ENCODE measurements at places on chromosomes 2 and 18.

DNA sequence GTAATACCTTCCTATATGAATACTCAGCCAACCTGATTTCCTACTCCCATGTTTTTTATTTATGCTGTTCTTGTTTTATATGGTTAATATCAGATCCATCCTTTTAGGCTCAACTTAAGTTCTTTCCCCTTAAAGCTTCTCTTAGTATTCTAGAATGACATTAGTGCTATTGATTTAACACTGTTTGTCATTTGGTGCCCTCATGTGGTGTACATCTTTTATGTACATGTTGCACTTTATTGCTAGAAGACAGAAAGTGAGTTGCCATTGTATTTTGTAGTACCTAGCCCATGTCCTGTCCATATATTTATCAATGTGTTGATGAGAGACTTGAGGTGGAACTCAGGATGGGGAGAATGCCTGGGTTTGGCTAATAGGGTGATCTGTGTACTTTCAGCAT is 2.5 kb downstream of the HTRA2 start:
- ATAC-seq, result no peak

DNA sequence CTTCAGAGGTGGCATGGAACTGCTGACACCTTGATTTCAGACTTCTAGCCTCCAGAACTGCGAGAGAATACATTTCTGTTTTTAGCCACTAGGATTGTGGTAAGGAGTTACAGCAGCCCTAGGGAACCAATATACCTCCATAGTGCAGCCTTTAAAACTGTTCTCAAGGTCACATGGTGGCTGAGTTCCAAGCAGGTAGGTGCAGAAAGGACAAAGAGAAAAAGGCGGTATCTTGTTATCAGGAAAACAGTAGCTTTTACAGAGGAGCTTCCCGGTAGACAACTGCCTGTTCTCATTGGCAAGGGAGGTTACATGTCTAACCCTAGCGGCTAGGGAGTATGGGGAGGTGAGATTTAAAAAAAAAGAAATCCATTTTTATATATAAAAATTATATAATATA is 96.2 kb upstream of the BCL2L11 start:
- ATAC-seq, result no peak

GRCh38 chr2:23791030-23791429 is 135.9 kb downstream of the ATAD2B start:
- no peak for ATAC-seq

- no peak for ATAC-seq
These were observed 37.9 kb upstream of the CTAGE1 start for GRCh38 chr18:22455425-22456115.

DNA sequence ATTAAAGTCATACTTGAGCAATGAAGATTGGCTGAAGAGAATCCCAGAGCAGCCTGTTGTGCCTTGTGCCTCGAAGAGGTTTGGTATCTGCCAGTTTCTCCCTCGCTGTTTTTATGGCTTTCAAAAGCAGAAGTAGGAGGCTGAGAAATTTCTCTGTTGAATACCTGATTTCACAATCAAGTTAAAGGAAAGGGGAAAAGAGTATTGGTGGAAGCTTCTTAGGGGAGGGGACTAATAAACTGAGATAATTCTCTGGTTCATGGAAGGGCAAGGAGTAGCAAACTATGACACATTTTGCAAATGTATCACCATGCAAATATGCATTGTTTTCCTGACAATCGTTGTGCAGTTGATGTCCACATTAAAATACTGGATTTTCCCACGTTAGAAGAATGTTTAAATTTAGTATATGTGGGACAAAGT is at the start of gene IL1B:
Gene IL1B, minus strand, starts transcription at position 85 of the 423 bp plus-strand sequence. CDS start 550 bp downstream, outside the sequence.
- ATAC-seq, result no peak

DNA sequence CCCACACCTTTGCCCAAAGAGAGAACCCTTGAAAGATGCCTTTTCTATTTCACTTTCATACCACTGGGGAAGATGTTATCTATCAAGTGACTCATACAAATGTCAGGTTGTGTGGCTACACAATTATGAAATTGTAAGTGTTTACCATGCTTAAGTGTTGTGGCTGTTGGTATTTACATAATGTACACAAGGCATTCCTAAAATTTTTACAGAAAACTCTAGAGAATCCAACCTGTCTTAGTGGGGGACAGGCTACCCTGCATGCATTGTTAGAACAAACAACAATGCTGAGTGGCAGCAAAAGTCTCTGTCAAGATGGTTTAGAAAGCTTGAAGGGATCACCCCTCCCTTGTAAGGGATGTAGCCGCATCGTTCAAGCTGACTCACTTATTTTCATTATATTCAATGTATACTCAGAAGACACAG is 5.5 kb upstream of the MGAT4A start:
- ATAC-seq, result peak; percentile 89
